ENCODE measurements at places on chromosomes 5 and 9. TPM values are rescaled to one million over a fixed set of nuclear protein-coding genes. Genes with fewer than 3 reads are reported as not detected.

DNA sequence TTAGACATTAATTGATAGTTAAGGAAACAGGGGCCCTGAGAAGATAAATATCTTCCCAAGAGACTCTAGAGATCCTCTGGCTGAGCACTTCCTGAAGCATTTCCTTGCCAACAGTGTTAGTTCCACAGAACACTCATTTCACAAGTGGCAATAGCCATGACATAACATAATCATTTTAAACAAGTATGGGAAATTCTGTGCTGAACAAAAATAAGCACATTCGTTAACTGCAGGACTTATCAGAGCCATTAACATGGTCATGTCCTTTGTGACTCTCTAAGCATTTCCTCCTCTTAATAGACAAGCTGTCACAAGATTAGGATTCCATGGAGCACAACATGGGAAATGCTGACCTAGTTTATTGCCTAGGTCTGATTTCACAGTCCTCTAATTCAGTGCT is 184.9 kb downstream of the SNX18 start:
- H3K27ac ChIP-seq: no peak overlapping the region
- no peaks in the 10 kb centered on the region for H3K4me1 ChIP-seq
- DNase-seq: no peak
- no peaks in the 10 kb centered on the region for H3K36me3 ChIP-seq

GKAP1 gene
- total RNA-seq: 13.4 TPM

- no peaks in the 10 kb centered on the region for H3K36me3 ChIP-seq
- H3K4me1 ChIP-seq: no peaks in the 10 kb centered on the region
- H3K4me3 ChIP-seq: no peak overlapping the region
- no peak for DNase-seq
- H3K27me3 ChIP-seq: no peaks in the 10 kb centered on the region
- H3K27ac ChIP-seq: no peak overlapping the region
Observed at GRCh38 chr9:33677506-33677809, 117.9 kb upstream of the PRSS3 start.

DNA sequence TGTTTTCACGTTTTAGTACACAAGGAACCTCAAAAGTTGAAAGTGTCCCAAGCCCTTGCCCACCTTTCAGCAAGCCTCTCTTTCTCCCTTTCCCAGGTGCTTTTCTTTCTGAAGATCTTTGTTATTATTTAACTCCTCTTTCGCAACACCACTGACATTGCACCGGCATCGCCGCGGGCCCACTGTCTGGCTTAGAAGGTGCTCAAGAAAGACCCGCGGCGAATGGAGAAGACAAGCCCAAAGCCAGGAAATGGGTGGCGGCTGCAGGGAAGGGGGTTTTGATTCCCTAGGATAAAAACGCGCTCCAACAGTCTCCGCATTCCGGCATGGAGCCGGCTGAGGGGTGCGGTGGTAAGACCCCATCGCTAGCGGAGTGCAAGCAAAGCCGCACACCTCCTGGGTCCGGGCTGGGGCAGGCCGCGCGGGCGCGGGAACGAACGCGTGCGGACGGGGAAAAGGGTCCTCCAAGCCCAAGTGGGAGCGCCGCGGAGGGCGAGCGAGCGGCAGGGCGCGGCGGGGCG is 404 bp upstream of the AFAP1L1 start:
- no peak overlapping the region for H3K27ac ChIP-seq
- no peaks in the 10 kb centered on the region for H3K27me3 ChIP-seq
- no peak overlapping the region for H3K4me3 ChIP-seq
- H3K36me3 ChIP-seq: no peaks in the 10 kb centered on the region

DNA sequence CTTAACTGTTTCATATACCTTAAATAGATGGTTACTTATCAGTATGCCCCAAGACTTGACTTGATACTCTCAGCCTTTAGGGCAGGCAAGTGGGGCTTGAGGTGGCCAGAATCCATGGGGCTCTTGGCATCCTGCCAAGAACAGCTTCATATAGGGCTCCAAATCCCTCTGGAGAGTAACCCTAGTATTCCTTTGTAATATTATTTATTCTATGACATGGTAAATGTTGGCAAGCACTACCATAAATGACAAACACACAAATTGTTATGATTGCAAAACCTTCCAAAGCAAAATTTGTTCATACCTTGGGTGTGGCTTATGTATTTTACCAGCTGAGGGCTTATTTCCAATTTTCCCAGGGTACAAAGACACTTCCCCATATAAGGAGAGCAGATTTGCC is 257.4 kb upstream of the TRPC7 start:
- H3K4me3 ChIP-seq: no peak overlapping the region
- H3K36me3 ChIP-seq: no peaks in the 10 kb centered on the region
- no peak overlapping the region for H3K27ac ChIP-seq
- DNase-seq: no peak

GRCh38 chr5:134092875-134093274 is 21.6 kb upstream of the TCF7 start:
- no peaks in the 10 kb centered on the region for H3K27me3 ChIP-seq
- no peaks in the 10 kb centered on the region for H3K36me3 ChIP-seq
- H3K27ac ChIP-seq: no peak overlapping the region
- no peak overlapping the region for H3K4me3 ChIP-seq
- no peak for DNase-seq

CBY3 gene
- total RNA-seq: not detected

DNA sequence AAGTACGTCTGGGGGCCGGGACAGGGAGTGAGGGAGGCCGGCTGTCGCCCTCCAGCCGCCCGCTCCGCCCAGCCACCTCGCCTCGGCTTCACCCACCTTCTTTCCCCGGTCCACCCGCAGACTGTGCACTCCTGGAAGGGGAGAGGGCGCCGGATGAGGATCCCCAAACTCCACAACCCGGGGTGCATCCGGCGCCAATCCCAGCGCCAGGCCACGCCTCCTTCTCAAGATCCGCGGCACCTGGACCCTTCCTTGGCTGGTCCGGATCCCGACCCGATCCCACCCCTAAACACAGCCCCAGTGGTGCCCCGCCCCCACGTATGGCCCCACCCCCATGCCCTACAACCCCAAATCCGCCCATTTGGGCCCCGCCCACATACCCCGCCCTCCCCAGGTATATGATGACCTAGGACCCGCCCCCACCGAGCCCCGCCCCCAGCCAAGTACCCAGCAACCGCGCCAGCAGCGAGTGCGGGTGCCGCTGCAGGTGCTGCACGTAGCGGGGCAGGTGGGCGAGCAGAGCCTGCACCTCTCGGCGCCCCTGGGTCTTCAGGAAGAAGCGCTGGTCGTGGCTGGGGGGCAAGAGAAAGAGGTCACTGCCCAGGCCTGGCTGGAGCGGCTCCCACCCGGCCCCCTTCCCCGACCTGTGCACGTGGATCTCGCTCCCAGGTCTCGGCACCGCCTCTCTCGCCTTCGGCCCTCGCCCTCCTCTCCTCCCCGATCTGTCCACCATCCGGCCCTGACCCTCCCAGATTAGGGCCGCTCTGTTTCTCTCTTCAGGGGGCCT is 3.2 kb downstream of the PIP5KL1 start:
- peak overlapping the region; percentile 30 for H3K4me3 ChIP-seq
- H3K27me3 ChIP-seq: no peaks in the 10 kb centered on the region
- H3K27ac ChIP-seq: no peak overlapping the region
- no peaks in the 10 kb centered on the region for H3K36me3 ChIP-seq

GRCh38 chr5:64972591-64972990 is 203.9 kb downstream of the CWC27 start:
- H3K27ac ChIP-seq: no peak overlapping the region
- H3K27me3 ChIP-seq: no peaks in the 10 kb centered on the region
- DNase-seq: no peak
- H3K4me3 ChIP-seq: no peak overlapping the region
- H3K4me1 ChIP-seq: no peaks in the 10 kb centered on the region

DNA sequence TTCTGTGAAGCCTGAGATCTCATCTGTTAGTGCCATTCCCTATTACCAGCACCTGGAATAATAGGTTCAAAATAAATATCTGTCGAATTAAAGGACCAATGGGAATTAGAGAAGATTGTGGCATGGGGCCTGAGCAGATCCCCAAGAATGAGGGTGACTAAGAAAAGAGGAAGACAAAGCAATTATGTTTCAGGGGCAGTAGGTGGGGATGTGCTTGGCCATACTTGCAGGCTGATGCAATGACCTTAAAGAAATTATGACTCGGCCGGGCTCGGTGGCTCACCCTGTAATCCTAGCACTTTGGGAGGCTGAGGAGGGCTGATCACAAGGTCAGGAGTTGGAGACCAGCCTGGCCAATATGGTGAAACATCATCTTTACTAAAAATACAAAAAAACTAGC is 562.8 kb downstream of the PTPRD start:
- DNase-seq: no peak
- H3K27me3 ChIP-seq: no peaks in the 10 kb centered on the region
- no peaks in the 10 kb centered on the region for H3K36me3 ChIP-seq
- no peak overlapping the region for H3K4me3 ChIP-seq
- no peak overlapping the region for H3K27ac ChIP-seq

TBC1D2 gene
- 5.2 TPM for total RNA-seq

DNA sequence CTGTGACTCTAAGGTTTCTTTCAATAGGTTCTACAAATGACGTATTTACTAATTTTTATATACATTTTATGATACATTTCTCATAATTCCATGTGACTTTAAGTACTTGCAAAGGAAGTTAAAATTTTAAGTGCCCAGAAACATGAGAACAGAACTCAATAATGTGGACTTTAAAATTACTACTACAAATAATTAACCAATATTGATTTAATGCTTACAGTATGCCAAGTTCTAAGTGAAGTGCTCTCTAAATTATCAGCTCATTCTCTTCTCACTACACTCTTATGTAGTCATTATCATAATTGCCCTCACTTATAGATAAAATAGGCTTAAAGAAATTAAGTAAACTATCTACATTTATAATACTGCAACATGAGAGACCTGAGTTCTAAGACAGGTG is 1690.7 kb upstream of the CDH9 start:
- no peak for DNase-seq
- no peak overlapping the region for H3K4me3 ChIP-seq
- H3K27ac ChIP-seq: no peak overlapping the region
- no peaks in the 10 kb centered on the region for H3K36me3 ChIP-seq
- no peaks in the 10 kb centered on the region for H3K27me3 ChIP-seq

- H3K36me3 ChIP-seq: no peaks in the 10 kb centered on the region
- no peak for DNase-seq
- no peaks in the 10 kb centered on the region for H3K4me1 ChIP-seq
- H3K4me3 ChIP-seq: no peak overlapping the region
Observed at GRCh38 chr9:14500705-14501104, 186.8 kb upstream of the NFIB start.

- H3K4me3 ChIP-seq: no peak overlapping the region
- H3K4me1 ChIP-seq: no peaks in the 10 kb centered on the region
- H3K36me3 ChIP-seq: no peaks in the 10 kb centered on the region
Observed at GRCh38 chr5:153784277-153784676, 254.4 kb downstream of the FAM114A2 start.

DNA sequence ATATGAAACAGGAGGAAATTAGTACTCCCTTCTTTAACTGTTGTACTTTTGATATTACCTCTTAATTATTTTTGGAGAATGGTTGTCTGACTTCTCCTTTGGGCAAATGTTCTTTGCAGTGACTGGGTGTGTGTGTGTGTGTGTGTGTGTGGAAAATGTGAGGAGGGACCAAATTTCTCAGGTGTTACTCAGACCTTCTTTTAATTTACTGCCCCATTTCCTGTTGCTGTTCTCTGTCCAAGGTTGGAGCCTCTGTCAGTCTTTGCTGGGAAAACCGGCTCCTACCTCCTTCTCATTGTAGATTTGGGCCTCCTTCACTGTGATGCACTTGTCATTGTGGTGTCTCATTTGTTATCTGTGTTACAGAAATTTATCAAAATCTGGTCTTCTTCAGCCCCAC is 68.4 kb downstream of the PBX3 start:
- no peaks in the 10 kb centered on the region for H3K36me3 ChIP-seq
- no peaks in the 10 kb centered on the region for H3K27me3 ChIP-seq
- no peak overlapping the region for H3K27ac ChIP-seq
- no peak for DNase-seq
- no peak overlapping the region for H3K4me3 ChIP-seq
- H3K4me1 ChIP-seq: peaks cover 6% of the 10 kb centered on the region

- H3K27ac ChIP-seq: no peak overlapping the region
- no peak overlapping the region for H3K4me3 ChIP-seq
- no peaks in the 10 kb centered on the region for H3K4me1 ChIP-seq
- no peaks in the 10 kb centered on the region for H3K27me3 ChIP-seq
- no peaks in the 10 kb centered on the region for H3K36me3 ChIP-seq
Observed at GRCh38 chr9:127520941-127521918, 69.9 kb downstream of the LRSAM1 start.

DNA sequence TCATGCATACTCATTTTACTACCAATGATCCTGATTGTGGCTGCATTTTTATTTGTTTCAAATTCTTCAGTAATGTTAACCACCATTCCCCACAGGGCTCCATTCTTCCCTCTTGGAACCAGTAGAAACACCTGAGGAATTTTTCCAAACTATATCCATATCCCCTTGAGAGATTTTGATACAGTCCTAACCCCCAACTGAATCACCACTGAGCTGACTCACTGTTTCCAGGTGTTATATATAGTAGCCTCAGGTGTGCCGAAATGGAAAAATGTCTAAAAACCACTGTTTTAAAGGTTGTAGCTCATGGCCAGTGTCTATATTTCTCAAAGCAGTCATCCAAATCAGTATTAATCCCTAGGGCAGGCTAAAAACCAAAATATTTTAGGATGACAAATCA is 85.2 kb downstream of the MRPS27 start:
- no peak overlapping the region for H3K4me3 ChIP-seq
- H3K36me3 ChIP-seq: peaks cover 45% of the 10 kb centered on the region
- no peaks in the 10 kb centered on the region for H3K27me3 ChIP-seq
- DNase-seq: no peak

ITGA2 gene
- not detected for total RNA-seq

GRCh38 chr5:120759587-120759986 is 295.5 kb downstream of the PRR16 start:
- no peak overlapping the region for H3K27ac ChIP-seq
- DNase-seq: no peak
- H3K27me3 ChIP-seq: no peaks in the 10 kb centered on the region

DNA sequence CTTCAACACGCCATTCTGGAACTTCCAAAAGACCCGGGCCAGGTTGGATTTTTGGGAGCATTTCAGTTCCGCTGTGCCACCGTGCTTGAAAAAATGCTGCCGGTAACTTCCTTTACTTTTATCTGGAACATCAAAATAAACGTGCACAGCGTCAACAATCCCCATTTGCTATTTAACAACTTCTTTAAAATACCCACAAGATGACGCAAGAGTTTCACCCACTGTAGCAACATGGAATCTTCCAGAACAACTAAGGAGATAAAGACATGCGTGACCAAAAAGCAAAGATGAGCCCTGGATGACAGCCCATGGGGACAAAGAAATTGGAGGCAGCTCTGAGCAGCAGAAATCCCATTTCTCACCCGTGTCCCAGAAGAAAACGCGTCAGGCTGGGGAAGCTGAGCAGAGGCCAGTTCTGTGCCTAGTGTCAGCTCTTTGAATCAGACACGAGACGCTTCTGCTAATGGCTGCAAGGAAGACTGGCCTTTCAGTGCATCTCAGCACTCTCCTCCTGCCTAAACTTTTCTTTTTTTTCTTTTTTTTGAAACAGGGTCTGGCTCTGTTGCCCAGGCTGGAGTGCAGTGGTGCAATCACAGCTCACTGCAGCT is 61.3 kb downstream of the SECISBP2 start:
- H3K4me3 ChIP-seq: no peak overlapping the region
- no peaks in the 10 kb centered on the region for H3K27me3 ChIP-seq
- no peak for DNase-seq
- no peak overlapping the region for H3K27ac ChIP-seq

MED27 gene
- total RNA-seq: 14.7 TPM

CD180 gene
- 38.0 TPM for total RNA-seq

- no peaks in the 10 kb centered on the region for H3K36me3 ChIP-seq
- no peaks in the 10 kb centered on the region for H3K27me3 ChIP-seq
- no peak overlapping the region for H3K27ac ChIP-seq
Observed at GRCh38 chr5:37120270-37120669, 128.9 kb downstream of the CPLANE1 start.
